ENCODE measurements at places on chromosomes 3 and 15. TPM values are rescaled to one million over a fixed set of nuclear protein-coding genes. Genes with fewer than 3 reads are reported as not detected.

CEMIP gene
- not detected for polyA plus RNA-seq

STAB1 gene
- not detected for polyA plus RNA-seq

GRCh38 chr15:80507638-80508316, 103.6 kb downstream of the ARNT2 start:
- no peak for DNase-seq

DNA sequence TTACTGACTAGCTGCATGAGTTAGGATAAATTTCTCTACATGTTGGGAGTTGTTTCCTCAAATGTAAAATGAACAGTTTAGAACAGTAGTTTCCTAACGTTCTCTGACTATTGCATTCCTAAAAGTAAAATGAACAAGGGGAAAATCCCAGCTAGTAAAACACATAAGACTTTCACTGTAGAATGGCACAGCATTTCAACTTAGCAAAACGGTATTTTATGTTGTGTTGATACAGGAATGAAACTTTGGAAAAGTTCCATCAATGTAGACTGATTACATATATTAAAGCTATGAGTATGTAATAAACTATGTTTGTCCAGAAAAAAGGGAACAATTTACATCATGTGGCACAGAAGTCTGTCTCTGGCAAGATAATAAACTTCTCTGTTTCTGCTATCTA, 297.4 kb upstream of the EPHA3 start:
- no peak for DNase-seq

- DNase-seq = no peak
Observed at GRCh38 chr3:112089956-112090886, 4.0 kb downstream of the C3orf52 start.
